ENCODE measurements at places on chromosomes 5 and 9.

GRCh38 chr9:113503131-113503541, 39.6 kb downstream of the RGS3 start:
- no peak for DNase-seq

DNA sequence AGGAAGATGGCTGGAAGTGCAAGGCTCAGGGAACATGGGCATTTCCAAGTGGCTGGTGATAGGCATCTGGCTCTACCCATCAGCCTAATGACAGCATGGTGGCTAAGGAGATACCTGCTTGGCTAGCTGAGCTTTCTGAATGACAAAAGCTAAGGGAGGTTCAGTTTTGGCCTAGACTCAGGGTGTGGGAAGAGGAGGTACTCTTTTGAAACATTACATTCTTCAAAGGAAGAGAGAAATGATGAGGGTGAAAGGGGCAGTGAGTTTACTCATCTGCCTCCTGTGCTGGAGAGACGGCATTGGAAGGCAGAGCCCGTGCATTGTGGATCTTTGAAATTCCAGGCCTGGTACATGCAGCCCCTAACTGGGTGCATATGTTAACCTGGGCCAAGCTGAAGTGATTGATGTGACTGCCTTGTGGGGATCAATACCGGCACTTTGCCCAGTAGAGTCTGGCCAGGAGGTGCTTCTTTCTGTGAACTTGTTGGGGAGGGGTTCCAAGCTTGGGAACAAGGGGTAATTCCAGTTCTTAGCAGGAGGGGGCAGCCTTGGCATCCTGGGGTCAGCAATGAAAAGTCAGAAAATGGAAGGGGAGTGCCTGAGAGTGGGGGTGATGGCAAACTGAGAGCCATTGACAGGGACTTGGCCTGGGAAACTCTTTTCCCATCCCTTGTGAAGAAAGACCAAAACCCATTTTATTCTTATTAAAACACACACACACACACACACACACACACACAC, 108.6 kb downstream of the ACER2 start:
- DNase-seq = no peak

GRCh38 chr5:4976902-4977301, 163.2 kb upstream of the ADAMTS16 start:
- no peak for DNase-seq

DNA sequence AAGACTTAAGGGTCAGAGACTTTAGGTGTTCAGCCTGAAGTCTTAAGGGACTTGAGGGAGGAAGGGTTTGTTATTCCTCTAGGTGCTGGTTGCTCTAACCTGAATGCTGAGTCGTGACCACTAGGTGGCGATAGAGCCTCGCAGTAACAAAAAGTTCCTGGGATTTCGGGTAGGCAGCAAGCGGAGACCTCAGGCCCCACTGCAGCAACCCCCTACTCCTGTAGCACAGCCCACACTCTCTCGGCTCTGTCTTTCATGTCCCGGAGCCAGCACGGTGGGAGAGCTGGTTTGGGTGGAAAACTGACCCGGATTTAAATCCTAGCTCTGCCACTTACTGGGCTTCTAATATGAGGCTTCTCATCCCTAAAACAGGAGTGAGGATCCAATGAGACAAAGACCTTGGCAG, 100.3 kb upstream of the PANK3 start:
- DNase-seq = peak; percentile 16

DNA sequence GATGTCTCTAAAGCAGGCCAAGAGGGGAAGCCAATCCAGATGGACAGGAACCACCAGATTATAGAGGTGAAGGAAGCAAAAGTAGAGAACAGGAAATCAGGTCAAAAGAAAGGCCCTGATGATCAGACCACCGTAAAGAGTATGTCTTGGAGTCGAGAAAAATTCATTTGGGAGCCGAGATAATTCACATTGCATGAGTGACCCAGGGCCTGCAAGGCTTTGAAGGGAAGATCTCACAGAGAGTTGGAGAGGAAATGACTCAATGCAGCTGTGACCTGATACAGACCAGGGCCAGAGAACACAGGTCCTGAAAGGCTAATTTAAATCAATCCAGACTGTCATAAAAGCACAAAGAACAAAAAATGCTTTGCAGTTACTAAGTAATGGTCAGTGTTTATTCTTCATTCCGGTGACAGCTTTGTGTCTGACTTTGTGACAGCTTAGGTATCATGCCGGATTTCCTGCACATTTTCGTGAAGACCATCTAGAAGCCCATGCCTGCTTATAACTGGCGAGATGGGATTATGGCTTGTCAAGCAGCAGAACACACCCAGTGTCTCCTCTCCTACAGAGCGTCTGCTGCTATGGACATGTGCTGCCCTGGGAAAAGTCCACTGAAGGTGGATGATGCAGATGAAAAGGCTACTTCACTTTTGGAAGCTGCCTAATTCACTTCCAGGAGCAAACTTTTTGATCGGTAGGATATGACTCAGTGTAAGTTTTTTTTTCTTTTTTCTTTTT, 5.8 kb upstream of the ACTBL2 start:
- DNase-seq = no peak

DNA sequence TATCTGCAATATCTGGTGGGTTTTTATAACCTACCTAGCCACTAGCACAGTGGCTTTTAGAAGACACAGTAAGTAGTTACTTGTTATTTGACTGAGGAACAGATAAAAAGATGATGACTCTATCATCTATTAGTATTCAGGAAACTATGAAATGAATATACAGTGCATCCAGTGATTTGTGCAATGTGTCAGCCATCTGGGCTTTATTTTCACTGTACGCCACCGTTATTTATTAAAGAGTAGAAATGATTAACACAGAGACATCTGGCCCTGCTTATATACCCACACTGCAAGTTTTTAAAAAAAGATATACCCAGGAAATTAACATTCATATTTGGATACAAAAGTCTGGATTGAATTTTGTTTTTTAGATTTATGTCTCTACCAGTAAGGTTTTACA, 408.4 kb downstream of the PDE4D start:
- no peak for DNase-seq

- no peak for DNase-seq
Measured at GRCh38 chr5:125348221-125348692, 601.8 kb upstream of the ZNF608 start.

DNA sequence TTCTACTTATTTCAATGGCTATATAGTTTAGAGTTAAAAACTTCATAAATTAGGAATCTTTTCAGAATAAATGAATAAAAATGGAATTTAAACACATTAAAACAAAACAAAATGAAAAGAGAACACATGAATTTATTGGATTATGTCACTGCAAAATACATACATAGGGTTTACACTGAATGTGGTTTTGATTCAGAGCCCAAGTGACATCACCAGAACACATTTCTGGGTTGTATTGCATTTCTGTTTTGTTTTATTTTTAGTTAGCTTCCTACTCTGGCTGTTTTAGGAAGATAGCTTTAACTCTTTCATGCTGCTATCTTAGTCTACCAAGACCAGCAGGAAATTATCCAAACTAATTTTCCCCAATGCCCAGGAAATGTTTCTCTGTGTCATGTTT, 1935.0 kb downstream of the EFNA5 start:
- DNase-seq = no peak
